Cardiac muscle cell (in vitro differentiated cells and primary cell): ENCODE measurements at places on chromosomes 3 and 15. TPM values are rescaled to one million over a fixed set of nuclear protein-coding genes. Genes with fewer than 3 reads are reported as not detected.

CHRNB4 gene
- polyA plus RNA-seq: 0.67 TPM in 1 of 2 replicates, not detected in the other

GRK7 gene
- not detected in 2 replicates for polyA plus RNA-seq

SUCNR1 gene
- polyA plus RNA-seq: not detected in 2 replicates

TRH gene
- 113 and 149 TPM in 2 replicates for polyA plus RNA-seq

NANOGP8 gene
- polyA plus RNA-seq: 0.25 TPM in 1 of 2 replicates, not detected in the other

SENP8 gene
- 11.0 and 14.3 TPM in 2 replicates for polyA plus RNA-seq

MOBP gene
- polyA plus RNA-seq: not detected in 2 replicates

FAM174B gene
- 22.0 and 30.2 TPM in 2 replicates for polyA plus RNA-seq

ITPKA gene
- 1.4 and 6.4 TPM in 2 replicates for polyA plus RNA-seq

CIDEC gene
- 0.37 TPM in 1 of 2 replicates, not detected in the other for polyA plus RNA-seq

GPR171 gene
- polyA plus RNA-seq: not detected in 2 replicates

ZNF639 gene
- 39.7 and 42.0 TPM in 2 replicates for polyA plus RNA-seq

TTC14 gene
- polyA plus RNA-seq: 27.8 and 35.7 TPM in 2 replicates

ST8SIA2 gene
- polyA plus RNA-seq: 4.0 and 4.5 TPM in 2 replicates

MEGF11 gene
- 2.7 TPM in 1 of 2 replicates, not detected in the other for polyA plus RNA-seq

ROBO2 gene
- polyA plus RNA-seq: 13.5 and 18.6 TPM in 2 replicates

CADPS gene
- 49.2 and 53.9 TPM in 2 replicates for polyA plus RNA-seq

PRSS50 gene
- polyA plus RNA-seq: 1.9 and 2.0 TPM in 2 replicates

SEMA6D gene
- polyA plus RNA-seq: 77.6 and 100 TPM in 2 replicates

MRPL47 gene
- polyA plus RNA-seq: 75.1 and 106 TPM in 2 replicates

SNX22 gene
- polyA plus RNA-seq: 0.59 and 2.0 TPM in 2 replicates

POLQ gene
- polyA plus RNA-seq: 2.2 and 2.8 TPM in 2 replicates

ZBED2 gene
- polyA plus RNA-seq: not detected in 2 replicates

GOLGA8T gene
- polyA plus RNA-seq: not detected in 2 replicates

IVD gene
- 114 and 130 TPM in 2 replicates for polyA plus RNA-seq

MORC1 gene
- polyA plus RNA-seq: not detected in 2 replicates

ZNF619 gene
- 0.84 TPM in 1 of 2 replicates, not detected in the other for polyA plus RNA-seq

LRRC31 gene
- polyA plus RNA-seq: not detected in 2 replicates

CCDC14 gene
- 16.9 and 29.3 TPM in 2 replicates for polyA plus RNA-seq

DGKG gene
- polyA plus RNA-seq: 0.85 TPM in 1 of 2 replicates, not detected in the other

PTX3 gene
- 0.71 and 1.6 TPM in 2 replicates for polyA plus RNA-seq

SERPINI1 gene
- polyA plus RNA-seq: 81.2 and 117 TPM in 2 replicates

PLIN1 gene
- polyA plus RNA-seq: 0.09 and 0.85 TPM in 2 replicates

TAGLN3 gene
- 1.1 and 1.6 TPM in 2 replicates for polyA plus RNA-seq

FAM98B gene
- 2.4 and 3.4 TPM in 2 replicates for polyA plus RNA-seq

CELSR3 gene
- polyA plus RNA-seq: 3.1 and 3.4 TPM in 2 replicates

TGM4 gene
- polyA plus RNA-seq: 0.84 TPM in 1 of 2 replicates, not detected in the other

AGBL1 gene
- 0.05 and 0.11 TPM in 2 replicates for polyA plus RNA-seq

IRAK2 gene
- polyA plus RNA-seq: 1.1 TPM in 2 replicates
